GM12878 (cell line): ENCODE measurements at places on chromosomes 16 and 17. TPM values are rescaled to one million over a fixed set of nuclear protein-coding genes. Genes with fewer than 3 reads are reported as not detected.
A peak's percentile ranks its signal among the peaks of the same experiment; 100 is the strongest.

DNA sequence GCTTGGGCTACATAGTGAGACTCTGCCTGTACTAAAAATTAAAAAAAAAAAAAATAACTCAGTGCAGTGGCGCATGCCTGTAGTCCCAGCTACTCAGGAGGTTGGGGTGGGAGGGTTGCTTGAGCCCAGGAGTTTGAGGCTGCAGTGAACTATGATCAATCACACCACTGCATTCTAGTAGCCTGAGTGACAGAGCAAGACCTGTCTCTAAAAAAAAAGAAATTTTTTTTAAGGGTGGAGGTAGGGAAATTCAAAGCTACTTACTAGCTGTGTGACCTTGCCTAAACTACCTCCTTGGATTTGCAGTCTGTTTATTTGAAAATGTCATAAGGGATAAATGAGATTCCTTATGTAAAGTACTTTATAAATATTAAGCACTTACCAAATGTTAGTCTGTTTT is 3.4 kb upstream of the SMPD3 start:
- DNase-seq: no peak
- no peaks in the 10 kb centered on the region for H3K36me3 ChIP-seq
- no peaks in the 10 kb centered on the region for H3K27me3 ChIP-seq
- H3K4me1 ChIP-seq: no peaks in the 10 kb centered on the region
- H3K27ac ChIP-seq: no peak overlapping the region

DNA sequence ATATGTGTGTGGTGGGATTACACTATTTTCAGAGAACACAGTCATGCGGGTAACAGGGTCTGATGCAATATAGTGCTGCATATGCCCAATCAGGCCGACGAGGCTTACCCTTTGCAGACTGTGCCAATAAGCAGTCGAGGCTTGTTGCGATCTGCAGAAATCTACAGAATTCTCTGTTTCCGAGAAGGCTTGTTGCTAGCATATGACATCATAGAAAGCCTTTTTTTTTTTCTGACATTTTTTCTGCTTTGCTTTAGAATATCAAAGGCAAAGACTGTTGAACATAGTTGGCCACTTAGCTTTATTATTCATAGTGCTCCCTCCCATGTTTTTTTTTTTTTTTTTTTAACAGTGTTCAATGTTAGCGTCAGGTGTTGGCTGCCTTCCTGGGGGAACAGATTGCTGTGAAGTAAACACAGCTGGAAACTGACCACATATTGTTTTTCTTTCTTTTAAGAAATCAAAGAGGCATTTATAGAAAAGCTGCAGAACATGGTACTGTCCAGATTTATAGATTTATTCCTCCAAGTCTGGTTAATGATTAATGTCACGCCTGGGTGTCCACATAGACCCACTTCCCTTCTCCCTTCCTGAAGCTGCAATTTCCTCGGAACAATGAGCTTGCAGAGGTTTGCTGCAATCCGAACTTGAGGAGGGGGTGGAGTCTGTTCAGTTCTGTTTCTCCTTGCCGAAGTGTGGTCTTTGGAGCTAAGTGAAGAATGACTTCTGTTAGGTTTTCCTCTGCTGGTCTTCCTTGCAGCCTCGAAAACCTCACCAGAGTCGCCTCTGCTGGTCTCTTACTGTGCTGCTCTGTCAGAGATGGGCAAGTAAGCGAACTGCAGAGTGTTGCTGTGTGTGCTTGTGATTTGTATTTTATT is 87.3 kb downstream of the MAP2K6 start:
- H3K4me1 ChIP-seq: peaks cover 25% of the 10 kb centered on the region
- no peaks in the 10 kb centered on the region for H3K36me3 ChIP-seq
- H3K27ac ChIP-seq: peak overlapping the region; percentile 88
- DNase-seq: no peak

- no peak overlapping the region for H3K4me3 ChIP-seq
- H3K4me1 ChIP-seq: peaks cover 4% of the 10 kb centered on the region; the same call in 1 of the 2 replicates
- peaks cover 29% of the 10 kb centered on the region for H3K36me3 ChIP-seq
- H3K27me3 ChIP-seq: no peaks in the 10 kb centered on the region
These were observed 17.3 kb downstream of the COG1 start for GRCh38 chr17:73210002-73210678.

GRCh38 chr17:72737151-72737690 is 355.3 kb downstream of the SLC39A11 start:
- no peak for DNase-seq
- H3K36me3 ChIP-seq: no peaks in the 10 kb centered on the region; the same call in 1 of the 2 replicates
- no peaks in the 10 kb centered on the region for H3K27me3 ChIP-seq
- no peak overlapping the region for H3K4me3 ChIP-seq

DNA sequence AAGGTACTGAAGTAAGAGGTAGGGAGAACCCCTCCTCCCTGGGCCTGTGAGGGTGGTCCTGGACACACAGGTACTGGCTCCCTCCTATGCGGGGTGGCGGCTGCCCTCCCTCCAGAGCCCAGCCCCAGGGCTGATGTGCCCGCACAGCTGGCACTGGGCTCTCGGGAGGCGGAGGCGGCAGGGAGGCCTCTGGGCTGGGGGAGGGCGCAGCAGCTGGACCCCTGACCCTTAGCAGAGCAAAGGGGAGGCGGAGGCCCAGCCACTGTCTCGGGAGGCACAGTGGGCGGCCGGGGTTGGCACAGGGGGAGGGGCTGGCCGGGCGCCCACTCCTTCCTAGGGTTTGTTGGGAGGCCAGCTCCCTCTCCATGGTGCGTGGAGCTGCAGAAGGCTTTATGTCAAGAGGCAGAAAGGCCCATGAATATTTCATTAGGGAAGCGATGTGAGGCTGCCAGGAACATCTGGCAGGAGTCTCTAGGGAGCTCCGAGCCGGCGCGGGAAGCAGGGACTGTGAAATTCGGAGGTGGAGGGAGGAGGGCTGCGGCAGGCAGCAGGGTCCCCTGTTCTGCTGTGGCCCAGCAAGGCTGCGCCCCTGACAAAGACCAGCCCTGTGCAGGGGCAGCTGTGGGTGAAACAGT is 44.1 kb upstream of the ACSF3 start:
- H3K27me3 ChIP-seq: no peaks in the 10 kb centered on the region
- H3K36me3 ChIP-seq: no peaks in the 10 kb centered on the region
- H3K4me1 ChIP-seq: no peaks in the 10 kb centered on the region
- no peak overlapping the region for H3K27ac ChIP-seq
- no peak overlapping the region for H3K4me3 ChIP-seq

- H3K4me1 ChIP-seq: no peaks in the 10 kb centered on the region
- no peaks in the 10 kb centered on the region for H3K27me3 ChIP-seq
- DNase-seq: no peak
- no peak overlapping the region for H3K27ac ChIP-seq
- no peak overlapping the region for H3K4me3 ChIP-seq
These were observed 11.2 kb downstream of the PDZD9 start for GRCh38 chr16:21989751-21990150.

NACA2 gene
- polyA plus RNA-seq: 0.38 and 0.43 TPM in 2 replicates

MYLK3 gene
- 0.09 and 0.21 TPM in 2 replicates for polyA plus RNA-seq

DNA sequence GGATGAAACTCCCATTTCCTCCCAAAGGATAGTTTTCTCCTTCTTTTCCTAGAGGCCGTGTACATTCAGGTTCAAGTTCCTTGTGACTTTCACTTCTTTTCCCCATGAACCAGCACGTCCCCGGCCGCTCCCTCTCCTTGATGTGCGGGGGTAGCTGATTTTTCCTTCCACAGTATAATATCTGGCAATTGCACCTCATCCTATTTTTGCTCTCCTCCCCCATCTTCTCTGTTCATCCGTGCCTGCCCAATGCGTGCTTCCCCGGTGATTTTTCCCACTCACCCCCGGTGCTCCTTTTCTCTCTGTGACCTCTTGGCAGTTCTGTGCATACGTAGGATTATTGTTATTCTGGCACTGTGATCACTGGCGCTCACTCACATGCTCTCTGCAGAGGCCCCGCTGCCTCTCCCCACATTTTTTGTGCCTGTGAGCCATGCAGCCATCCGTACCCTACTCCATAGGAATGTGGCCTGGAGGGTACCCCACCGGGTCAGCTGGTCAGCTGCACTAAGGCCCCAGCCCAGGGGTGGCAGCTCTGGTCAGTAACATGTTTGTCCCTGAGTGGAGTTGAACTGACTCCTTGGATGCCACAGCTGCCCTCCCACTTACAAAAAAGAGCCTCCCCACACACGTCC is 100.0 kb downstream of the NTN1 start:
- no peaks in the 10 kb centered on the region for H3K36me3 ChIP-seq
- no peak for DNase-seq
- H3K27me3 ChIP-seq: no peaks in the 10 kb centered on the region
- no peak overlapping the region for H3K27ac ChIP-seq
- no peak overlapping the region for H3K4me3 ChIP-seq

GRCh38 chr16:77949445-77949844 is 72.9 kb upstream of the CLEC3A start:
- H3K4me1 ChIP-seq: peaks cover 17% of the 10 kb centered on the region
- no peak overlapping the region for H3K4me3 ChIP-seq
- H3K36me3 ChIP-seq: no peaks in the 10 kb centered on the region
- H3K27ac ChIP-seq: no peak overlapping the region
- DNase-seq: no peak
- H3K27me3 ChIP-seq: no peaks in the 10 kb centered on the region

DNA sequence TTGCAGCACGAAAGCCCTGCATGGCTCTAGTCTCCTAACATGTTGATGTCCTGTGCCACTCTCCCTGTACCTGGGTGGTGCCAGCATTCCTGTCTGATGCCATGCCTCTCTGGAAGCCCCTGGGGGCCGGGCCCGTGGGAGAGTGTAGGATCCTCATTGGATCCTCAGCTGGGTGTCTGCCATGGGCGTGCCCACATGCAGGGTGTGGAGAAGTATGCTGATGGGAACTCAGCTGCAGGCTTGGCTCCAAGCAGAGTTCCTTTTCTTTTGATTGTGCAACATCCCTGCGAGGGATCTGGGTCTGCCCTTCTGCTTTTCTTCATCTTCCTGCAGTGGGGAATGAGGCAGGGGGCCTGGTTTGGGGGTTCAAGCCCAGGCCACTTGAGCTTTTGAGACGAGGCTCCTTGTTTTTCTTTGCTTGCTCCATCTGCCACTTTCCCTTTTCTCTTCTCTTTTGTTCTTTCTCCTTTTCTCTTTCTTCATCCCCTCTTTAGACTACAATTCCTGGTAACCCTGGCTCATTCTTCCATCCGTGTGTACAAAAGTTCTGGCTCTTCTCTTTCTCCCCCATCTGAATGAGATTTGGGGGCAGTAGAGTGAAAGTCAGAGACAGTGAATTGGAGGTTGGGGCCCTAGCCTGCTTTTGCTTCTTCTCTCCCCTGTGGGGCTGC is 32.9 kb downstream of the KSR1 start:
- H3K27me3 ChIP-seq: no peaks in the 10 kb centered on the region
- no peak overlapping the region for H3K27ac ChIP-seq
- peaks cover 12% of the 10 kb centered on the region for H3K4me1 ChIP-seq
- H3K36me3 ChIP-seq: peaks cover 20% of the 10 kb centered on the region
- no peak for DNase-seq

TEX19 gene
- polyA plus RNA-seq: not detected in 2 replicates

- H3K36me3 ChIP-seq: no peaks in the 10 kb centered on the region
- no peaks in the 10 kb centered on the region; the same call in 1 of the 2 replicates for H3K27me3 ChIP-seq
- no peak overlapping the region for H3K4me3 ChIP-seq
These were observed 8.3 kb downstream of the SOCS3 start for GRCh38 chr17:78351449-78352006.

DNA sequence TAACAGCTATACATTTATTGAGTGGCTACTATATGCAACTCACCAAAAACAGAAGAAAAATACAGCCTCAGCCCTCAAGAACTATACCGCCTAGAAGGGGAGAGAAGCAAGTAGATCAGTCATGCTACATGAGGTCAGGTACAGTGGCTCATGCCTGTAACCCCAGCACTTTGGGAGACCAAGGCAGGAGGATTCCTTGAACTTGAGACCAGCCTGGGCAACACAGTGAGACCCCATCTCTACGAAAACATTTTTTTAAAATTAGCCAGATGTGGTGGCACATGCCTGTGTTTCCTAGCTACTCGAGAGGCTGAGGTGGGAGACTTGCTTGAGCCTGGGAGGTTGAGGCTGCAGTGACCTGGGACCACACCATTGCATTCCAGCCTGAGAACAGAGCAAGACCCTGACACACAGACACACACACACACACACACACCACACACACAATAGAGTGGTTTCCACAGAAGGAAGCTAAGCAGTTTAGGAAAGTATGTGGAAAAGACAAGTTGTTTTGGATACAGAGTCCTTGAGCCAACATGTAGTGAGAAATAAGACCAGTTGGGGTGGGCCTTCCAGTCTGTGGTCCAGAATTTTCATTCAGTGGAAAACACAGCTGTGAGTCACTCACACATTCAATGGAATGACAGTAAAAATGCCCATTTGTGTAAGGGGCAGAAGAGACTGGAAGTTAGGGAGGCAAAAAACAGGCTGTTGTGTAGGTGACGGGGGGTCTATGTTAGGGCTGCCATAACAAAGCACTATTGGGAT is 10.7 kb upstream of the SNTB2 start:
- no peak for DNase-seq
- H3K4me1 ChIP-seq: peaks cover 7% of the 10 kb centered on the region
- H3K27me3 ChIP-seq: no peaks in the 10 kb centered on the region
- no peaks in the 10 kb centered on the region; the same call in 1 of the 2 replicates for H3K36me3 ChIP-seq

INCA1 gene
- 1.8 TPM in 2 replicates for polyA plus RNA-seq

GRCh38 chr17:55413825-55414489 is 7.7 kb downstream of the MMD start:
- H3K4me3 ChIP-seq: no peak overlapping the region
- H3K27ac ChIP-seq: no peak overlapping the region
- H3K36me3 ChIP-seq: peaks cover 7% of the 10 kb centered on the region
- peaks cover 9% of the 10 kb centered on the region; the same call in 1 of the 2 replicates for H3K4me1 ChIP-seq
- DNase-seq: no peak
- H3K27me3 ChIP-seq: no peaks in the 10 kb centered on the region

DNA sequence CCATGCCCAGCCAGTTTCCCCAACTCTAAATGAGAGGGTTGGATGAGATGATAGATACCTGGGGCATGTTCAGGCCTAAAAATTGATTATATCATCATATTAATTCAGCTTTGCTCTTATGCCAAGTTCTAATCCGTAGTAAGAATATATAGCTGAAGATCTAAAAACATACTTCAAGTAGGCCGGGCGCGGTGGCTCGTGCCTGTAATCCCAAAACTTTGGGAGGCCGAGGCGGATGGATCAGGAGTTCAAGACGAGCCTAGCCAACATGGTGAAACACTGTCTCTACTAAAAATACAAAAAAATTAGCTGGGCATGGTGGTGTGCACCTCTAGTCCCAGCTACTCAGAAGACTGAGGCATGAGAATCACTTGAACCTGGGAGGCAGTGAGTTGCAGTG is 12.0 kb downstream of the PLA2G10 start:
- DNase-seq: no peak
- no peaks in the 10 kb centered on the region for H3K4me1 ChIP-seq
- no peaks in the 10 kb centered on the region for H3K27me3 ChIP-seq
- no peak overlapping the region for H3K27ac ChIP-seq
- H3K4me3 ChIP-seq: no peak overlapping the region
- H3K36me3 ChIP-seq: no peaks in the 10 kb centered on the region

MON1B gene
- polyA plus RNA-seq: 46.5 and 53.2 TPM in 2 replicates

DNA sequence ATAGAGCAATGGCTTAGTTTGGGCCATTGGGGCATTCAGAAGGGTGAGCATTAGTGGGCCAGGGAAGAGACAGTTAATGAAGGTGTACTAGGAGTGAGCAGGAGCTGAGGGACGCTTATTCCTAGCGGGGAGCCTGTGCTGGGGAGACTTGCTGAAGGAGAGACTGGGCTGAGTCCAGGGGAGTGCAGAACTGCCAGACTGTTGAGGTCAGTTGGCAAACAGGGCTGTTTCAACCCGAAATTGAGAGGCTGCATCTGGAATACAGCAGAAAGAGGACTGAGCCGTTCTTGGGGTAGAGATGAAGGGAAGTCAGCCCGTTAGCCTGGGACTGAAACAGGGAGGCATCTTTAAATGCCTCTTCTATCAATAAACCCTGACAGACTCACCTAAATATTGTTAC is 33.2 kb downstream of the MAP2K6 start:
- H3K27ac ChIP-seq: no peak overlapping the region
- no peaks in the 10 kb centered on the region for H3K36me3 ChIP-seq
- no peak for DNase-seq
- H3K27me3 ChIP-seq: no peaks in the 10 kb centered on the region
- peaks cover 10% of the 10 kb centered on the region for H3K4me1 ChIP-seq
